ENCODE measurements at places on chromosomes 6 and 20.

- DNase-seq, result no peak
Measured at GRCh38 chr20:59182401-59183044, 18.9 kb downstream of the ZNF831 start.

GRCh38 chr6:111122458-111123286 is 35.4 kb downstream of the SLC16A10 start:
- DNase-seq, result no peak

- DNase-seq, result no peak
Measured at GRCh38 chr6:19362396-19362795, 474.8 kb upstream of the ID4 start.

- DNase-seq, result no peak
Measured at GRCh38 chr20:36408219-36408618, 102.1 kb downstream of the DLGAP4 start.

GRCh38 chr6:117384659-117385058 is 41.1 kb downstream of the ROS1 start:
- DNase-seq, result no peak

GRCh38 chr6:44009425-44010321 is 117.6 kb downstream of the MRPL14 start:
- no peak for DNase-seq

GRCh38 chr6:160077526-160077925 is 44.1 kb upstream of the SLC22A1 start:
- no peak for DNase-seq
